WTC11 (cell line): ENCODE measurements at places on chromosomes 13 and 19. TPM values are rescaled to one million over a fixed set of nuclear protein-coding genes. Genes with fewer than 3 reads are reported as not detected.
A peak's percentile ranks its signal among the peaks of the same experiment; 100 is the strongest.

DNA sequence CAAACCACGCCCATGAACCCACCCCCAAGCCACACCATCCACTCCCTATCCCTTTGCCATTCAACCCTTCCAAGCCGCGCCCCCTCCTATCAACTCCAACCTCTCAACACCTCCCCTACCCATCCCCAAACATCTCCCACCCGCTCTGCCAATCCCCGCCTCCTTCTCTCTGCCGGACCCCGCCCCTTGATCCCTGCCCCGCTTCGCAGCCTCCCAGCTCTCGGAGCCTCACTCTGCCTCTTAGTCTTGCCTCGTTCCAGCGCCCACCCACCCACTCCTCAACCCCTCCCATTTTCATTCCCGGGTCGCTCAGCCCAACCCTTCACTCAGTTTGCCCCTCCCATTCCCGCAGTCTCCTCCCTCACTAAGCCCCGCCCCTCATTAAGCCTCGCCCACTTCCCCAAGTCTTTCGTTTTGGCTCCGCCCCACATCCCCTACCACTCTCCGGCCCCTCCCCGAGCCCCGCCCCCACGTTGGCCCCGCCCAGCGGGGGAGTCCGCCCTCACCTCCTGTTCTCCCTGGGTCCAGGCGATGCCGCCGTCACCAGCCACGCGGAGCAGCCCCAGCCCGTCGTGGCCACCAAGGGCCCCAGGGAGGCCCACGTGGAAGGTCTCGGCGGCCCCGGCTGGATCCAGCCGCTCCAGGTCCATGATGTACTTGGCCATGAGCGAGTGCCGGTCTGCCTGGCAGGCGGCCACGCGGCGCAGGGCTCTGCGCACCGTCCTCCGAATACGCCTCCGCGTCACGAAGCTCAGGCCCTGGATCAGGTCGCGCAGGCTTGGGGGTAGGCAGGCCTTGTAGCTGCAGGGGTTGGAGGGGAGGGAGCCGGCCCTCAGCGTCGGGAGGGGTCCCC, 5.7 kb downstream of the JAK3 start:
- peak; percentile 99 for DNase-seq

DNA sequence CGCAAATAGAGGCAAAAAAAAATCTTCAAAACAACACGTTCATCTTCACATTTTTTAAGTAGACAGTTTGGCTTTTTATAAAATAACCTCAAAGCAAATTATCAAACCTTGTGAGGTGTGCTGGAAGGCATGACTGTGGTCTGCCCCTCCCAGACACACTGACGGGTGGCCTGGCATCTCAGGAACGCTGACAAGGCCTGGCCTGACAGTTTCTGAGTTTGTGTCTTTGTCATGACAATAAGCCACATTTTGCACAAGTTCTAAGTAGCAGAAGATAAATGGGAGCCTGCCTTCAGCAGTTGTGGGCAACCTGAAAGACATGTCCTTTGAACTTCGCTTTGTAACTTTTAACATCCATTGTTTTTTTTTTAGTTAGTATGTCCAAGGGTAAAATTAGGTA, 38.5 kb downstream of the SOX21 start:
- DNase-seq, result peak; percentile 33

- no peak for DNase-seq
These were observed 1.8 kb downstream of the FBN3 start for GRCh38 chr19:8147582-8147978.

Gene ASF1B
- total RNA-seq, result 37.1 to 40.4 TPM (median 38.4 TPM) in 3 replicates

- DNase-seq, result peak; percentile 65
These were observed 101.3 kb downstream of the ARHGEF7 start for GRCh38 chr13:111216166-111216960.

DNA sequence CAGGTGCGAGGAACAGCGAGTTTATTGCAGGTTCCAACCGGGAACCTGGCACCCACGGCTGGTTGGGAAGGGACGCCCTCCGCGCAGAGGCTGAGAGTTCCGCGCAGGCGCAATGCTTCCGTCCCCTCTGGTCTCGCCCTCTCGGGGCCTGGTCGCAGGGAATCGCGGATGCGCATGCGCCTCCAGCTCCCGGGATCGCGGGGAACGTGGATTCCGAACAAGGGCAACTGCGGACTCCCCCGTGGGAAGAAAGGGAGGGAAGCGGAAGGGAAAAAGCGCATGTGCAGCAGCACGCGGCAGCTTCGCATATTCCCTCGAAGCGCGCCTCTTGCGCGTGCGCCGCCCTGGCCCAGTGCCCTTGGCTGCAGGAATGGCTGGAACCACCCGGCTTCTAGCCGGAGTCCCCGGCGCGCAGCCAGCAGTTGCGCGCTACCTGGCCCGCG, 1.1 kb downstream of the TSSK6 start:
- DNase-seq, result no peak

- peak; percentile 52 for DNase-seq
These were observed 550 bp downstream of the CERS4 start for GRCh38 chr19:8209462-8210378.

GRCh38 chr13:25948910-25949309, 102.9 kb downstream of the SHISA2 start:
- no peak for DNase-seq

DNA sequence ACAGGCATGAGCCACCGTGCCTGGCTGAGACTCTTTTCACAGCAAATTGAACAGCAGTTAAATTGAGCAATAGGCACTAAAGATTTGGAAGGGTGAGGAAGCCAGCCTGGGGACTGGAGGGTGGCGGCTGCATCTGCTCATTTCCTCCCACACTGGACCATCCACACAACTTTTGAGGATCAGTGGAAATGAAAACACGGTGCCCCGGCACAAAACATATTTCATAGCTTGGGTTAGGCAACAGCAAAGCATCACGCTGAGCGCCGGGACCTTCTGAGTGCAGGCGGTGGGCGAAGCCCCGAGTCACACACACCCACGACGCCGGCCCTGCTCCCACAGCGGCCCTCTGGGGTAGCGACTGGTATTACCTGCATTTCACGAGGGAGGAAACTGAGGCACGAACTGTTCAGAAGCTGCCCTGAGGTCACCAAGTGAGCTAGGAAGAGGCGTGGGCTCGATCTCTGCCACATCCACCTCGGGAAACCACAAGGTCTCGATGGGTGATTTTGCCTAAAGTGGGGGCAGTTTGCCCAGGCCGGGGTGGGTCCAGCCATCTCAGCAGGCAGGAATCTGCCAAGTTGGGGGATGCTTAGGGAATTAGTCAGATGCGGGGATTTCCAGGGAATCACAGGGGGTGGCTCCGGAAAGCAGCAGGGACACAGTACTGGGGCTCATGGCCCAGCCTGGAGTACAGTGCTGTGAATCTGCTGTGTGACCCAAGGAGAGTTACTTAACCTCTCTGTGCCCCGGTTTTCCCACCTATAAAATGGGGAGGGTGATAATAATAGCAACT, 3.5 kb upstream of the SBNO2 start:
- DNase-seq, result no peak

Gene CDX2
- 0.09 to 0.44 TPM (median 0.11 TPM) in 3 replicates for total RNA-seq

DNA sequence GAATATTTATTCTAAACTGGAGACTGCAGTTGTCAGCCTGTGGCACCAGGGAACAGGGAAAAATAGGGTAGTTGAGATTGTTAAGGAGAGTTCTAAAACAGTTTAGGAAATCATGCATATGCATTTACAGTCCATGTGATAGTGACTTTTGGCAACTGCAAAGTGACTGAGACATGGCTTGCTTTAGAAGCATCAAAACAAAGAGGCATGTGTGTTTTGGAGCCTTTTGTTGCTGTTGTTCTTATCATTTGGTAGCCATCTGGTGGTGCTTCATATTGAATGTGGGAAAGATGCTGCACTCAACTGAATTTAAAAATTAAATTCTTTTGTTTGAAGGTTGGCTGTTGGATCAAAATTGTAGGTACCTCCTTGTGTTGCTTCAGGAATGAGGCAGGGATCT, 10.2 kb upstream of the EBPL start:
- DNase-seq, result no peak

Gene OR7C1
- total RNA-seq, result not detected in 3 replicates

- DNase-seq, result peak; percentile 77
These were observed 9.3 kb upstream of the PEAK3 start for GRCh38 chr19:2291185-2291751.

Gene ZNF560
- total RNA-seq, result 4.4 to 5.8 TPM (median 4.9 TPM) in 3 replicates
